ENCODE measurements at places on chromosomes 11 and 22.

- DNase-seq = no peak
These were observed 17.8 kb upstream of the RAPSN start for GRCh38 chr11:47466701-47467250.

DNA sequence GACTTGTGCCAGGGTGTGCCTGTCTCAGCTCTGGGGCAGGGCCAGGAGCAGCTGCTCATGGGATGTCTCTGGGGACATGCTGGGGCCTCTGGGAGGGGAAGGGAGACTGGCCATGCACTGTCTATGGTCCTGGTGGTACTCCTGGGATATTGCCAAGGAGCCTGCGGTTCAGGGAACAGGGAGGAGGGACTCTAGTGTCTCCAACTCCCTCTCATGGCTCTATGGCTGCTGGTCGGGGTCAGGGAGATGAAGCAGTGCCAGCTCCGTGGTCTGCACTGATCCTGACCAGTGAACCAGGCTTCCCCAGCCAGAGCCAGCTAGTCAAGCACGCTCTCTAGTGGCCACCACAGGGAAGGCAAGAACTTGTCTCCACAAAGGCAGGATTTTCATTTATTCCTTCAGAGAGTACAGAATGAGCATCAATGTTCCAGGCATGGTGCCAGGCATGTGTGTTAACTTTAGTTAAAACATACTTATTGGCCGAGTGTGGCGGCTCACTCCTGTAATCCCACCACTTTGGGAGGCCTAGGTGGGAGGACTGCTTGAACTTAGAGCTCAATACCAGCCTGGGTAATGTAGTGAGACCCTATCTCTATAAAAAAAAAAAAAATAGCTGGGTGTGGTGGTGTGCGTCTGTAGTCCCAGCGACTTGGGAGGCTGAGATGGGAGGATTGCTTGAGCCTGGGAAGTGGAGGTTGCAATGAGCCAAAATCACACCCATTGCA lies 2.5 kb upstream of the BEST1 start:
- DNase-seq = no peak

- DNase-seq = no peak
These were observed 152.3 kb upstream of the CCDC90B start for GRCh38 chr11:83438438-83438837.

DNA sequence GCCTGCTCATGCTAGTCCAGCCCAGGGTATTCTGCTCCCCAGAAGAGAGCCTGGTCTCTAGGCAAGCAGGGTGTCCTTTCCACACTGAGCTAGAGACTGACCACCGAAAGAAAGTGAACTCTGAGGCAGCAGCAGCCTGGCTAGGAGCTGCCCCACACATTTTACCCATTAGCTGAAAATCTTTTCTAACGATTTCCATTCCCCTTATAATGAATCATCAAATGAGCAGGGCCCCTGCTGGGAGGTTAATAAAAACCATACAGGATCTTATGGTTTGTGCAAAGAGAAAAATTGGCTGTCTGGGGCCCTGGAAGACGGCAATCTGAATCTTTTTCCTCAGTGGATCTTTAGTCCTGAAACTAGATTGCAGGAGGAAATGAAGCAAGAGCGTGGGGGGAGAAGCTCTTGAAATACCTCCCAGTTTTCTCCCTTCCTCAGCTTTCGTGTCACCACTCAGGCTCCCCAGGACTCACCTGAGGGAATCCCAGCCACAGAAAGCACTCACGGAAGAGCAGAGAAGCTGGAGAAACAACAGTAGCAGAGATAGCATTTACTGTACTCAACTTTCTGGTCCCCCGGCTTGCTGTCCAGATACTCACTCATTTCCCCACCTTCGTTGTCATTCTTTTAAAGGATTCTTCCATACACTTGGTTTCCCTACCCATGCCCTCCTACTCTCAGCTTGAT lies 74.7 kb upstream of the CD44 start:
- no peak for DNase-seq

DNA sequence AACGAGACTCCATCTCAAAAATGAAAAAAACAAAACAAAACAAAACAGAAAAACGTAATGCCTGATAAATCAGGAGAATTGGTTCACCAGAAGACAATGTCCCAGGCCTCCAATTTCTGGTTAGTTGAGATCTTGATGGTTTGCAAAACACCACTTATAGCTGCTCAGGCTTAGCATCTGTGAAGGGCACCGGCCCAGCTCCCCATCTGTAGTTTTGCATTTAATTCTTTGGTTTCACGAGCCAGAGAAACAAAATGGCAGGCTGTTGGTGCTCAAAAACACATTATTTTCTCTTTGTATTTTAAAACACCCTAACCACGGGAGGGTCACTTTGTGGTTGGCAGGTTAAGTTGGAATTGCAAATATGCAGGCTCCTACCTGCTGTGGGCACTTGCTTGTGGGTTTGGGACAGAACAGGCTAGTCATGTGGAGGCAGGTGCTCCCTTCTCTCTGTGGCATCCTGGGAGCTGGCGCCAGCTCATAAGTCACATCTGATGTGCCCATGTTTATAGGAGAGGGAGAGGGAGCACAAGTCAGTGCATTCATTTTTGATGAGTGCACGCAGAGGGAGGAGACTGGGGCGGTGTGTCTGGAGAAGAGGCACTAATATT lies 145.9 kb downstream of the CEP164 start:
- DNase-seq = no peak

- DNase-seq = no peak
These were observed 64.5 kb upstream of the LARGE1 start for GRCh38 chr22:33984656-33985285.

- DNase-seq = no peak
These were observed 90.6 kb downstream of the LARGE1 start for GRCh38 chr22:33829546-33830280.

DNA sequence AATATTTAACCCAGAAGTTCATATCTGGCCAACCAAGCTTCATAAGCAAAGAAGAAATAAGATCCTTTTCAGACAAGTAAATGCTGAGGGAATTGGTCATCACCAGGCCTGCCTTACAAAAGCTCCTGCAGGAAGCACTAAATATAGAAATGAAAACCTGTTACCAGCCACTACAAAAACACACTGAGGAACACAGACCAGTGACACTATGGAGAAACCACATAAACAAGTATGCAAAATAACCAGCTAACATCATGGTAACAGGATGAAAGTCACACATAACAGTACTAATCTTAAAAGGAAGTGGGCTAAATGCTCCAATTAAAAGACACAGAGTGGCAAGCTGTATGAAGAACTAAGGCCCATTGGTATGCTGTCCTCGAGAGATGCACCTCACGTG lies 311.4 kb downstream of the DYNC2H1 start:
- no peak for DNase-seq

DNA sequence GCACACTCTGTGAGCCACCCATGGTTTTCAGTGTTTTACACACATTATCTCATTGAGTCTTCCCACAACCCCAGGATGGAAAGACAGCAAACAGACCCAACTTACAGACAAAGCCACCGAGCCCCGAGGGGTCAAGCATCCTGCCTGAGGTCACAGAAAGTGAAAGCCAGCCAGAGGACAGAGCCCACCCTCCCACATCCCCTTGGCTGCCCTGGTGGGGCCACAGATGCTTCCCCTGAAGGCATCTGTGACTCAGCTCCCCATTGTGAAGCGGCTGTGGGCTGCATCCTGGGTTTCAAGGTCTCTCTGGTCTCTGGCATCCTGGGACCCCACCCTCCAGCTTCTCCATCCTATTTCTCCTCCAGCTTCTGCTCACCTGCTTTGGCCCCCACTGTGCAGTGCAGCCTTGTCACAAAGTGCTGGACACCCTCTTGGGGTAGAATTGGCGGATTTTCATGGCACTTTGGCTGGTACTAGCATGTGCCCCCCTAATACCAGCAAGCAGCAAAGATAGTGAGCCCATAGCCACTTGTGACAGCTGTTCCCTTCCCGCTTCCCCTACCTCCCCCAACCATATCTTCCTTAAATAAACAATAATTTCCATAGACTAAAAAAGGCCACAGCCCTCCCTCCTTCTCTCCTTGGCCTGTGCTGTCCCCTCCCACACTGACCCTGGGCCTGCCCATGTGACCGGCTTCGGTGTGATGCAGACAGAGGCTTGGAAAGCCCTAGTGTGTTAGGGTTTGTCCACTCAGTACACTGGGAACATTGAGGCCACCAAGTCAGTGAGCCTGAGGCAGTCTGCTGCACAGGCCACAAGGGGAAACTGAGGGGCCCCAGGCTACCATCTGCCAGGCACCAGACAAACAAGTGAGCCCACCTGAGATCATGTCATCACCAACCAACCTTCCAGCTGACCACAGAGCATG lies 53.9 kb upstream of the SHISAL1 start:
- DNase-seq = no peak

DNA sequence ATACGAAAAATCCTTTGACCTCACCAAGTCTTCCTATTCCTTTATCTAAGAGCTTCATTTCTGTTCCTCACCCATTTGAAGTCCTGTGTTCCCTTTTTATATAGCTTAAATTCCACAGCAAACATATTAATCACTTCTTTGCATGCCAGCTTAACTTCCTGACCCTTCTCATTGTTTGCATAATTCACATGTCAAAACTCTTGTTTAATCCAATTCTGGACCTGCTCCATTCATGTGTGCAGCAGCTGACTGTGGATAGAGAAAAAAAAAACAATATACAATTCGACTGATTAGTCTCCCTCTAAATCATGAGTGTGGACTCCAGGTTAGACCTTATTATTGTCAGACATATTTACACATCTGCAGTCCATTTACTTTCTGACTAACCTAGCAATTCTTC lies 991.2 kb upstream of the TENM4 start:
- DNase-seq = no peak

- no peak for DNase-seq
These were observed 74.0 kb downstream of the NAV2 start for GRCh38 chr11:19786644-19787043.

GRCh38 chr22:29343313-29343805 lies 27.9 kb upstream of the RASL10A start:
- DNase-seq = no peak

- DNase-seq = no peak
These were observed 39.0 kb downstream of the ADAMTS8 start for GRCh38 chr11:130389335-130389935.

DNA sequence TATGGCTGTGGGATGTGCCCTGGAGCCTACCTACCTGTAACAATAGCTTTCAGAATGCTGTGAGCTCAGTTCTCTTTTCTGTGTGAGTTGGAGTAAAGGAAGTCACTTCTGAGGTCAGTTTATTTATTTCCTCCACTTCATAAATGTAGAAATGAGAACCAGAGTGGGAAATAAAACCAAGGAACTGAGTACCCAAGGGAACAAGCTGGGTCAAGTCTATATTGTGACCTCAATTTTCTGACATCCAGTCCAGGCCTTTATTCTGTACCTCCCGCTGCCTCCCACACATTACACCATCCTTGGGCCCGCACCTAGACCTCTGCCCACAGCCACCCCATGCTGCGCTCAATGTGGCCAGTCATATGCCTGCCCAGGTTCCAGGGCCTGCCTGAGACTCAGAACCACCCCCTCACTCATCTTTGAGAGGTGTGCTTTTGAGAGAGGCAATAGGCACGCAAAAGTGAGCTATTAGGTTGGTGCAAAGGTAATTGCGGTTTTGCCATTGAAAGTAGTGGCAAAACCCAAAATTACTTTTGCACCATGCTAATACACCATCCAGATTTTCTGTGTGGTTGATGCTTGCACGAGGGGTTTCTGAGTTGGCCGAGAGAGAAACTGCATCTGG lies 9.8 kb downstream of the MS4A6E start:
- no peak for DNase-seq

- DNase-seq = no peak
These were observed 46.5 kb upstream of the TH start for GRCh38 chr11:2218031-2218633.

DNA sequence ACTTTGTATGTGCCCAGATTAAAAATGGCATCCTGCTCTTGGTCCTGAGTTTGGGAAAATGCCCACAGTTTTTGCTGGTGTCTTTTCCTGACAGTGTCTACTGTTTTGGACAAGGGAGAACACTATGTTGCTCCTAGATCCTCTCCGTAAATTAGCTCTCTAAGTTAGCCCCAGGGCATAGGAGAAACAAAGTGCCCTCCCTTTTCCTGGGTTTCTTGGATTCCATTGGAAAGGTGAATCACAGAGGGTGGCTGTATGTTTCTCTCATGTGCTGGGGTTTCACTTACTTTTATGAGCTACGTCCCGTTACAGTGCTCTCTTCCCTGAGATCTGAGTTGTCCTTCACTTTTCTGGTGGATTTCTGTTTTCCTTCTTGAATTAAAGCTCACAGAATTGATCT lies 782.8 kb downstream of the CNTN5 start:
- no peak for DNase-seq

DNA sequence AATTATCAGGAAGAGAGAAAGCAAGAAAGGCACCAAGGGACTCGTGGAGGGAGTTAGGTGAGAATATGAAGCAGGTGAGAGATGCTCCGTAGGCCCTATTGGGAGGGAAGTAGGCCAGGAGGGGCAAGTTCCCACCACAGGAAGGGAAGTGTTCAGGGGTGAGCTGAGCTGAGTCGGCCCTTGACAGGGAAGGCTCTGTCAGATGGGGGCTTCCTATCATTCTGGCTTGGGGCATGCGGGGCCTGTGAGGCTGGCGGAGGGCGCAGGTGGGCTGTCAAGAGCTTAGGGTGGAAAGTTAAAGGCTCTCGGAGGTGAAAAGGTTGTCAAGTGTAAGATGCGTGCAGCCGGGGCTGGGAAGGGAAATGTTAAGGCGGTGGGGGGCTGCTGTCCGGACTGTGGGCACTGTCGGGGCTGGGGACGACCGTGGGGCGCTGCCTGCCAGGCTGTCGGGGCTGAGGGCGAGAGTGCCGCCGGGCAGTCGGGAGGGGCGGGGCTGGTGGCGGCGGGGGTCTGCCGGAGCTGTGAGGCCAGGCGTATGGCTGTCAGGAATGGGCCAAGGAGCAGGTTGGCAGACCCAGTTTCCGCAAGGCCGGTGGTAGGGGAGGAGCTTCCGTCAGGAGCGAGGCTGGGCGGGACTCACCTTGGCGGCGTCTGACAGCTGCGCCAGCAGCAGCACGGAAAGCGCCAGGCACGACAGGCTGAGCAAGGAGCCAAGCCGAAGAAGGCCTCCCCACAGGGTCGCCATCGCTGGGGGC lies 496 bp downstream of the TMEM9B start:
- DNase-seq = peak; percentile 55

- no peak for DNase-seq
These were observed 20.6 kb downstream of the DRD4 start for GRCh38 chr11:657691-658126.

GRCh38 chr11:67024966-67025365 lies 2.0 kb downstream of the SYT12 start:
- DNase-seq = no peak

GRCh38 chr11:96228473-96228891 lies 114.5 kb downstream of the MAML2 start:
- DNase-seq = no peak
